SK-MEL-5 (cell line): ENCODE measurements at places on chromosomes 11 and 22. TPM values are rescaled to one million over a fixed set of nuclear protein-coding genes. Genes with fewer than 3 reads are reported as not detected.

- DNase-seq: peak; percentile 19
These were observed 14.3 kb upstream of the EED start for GRCh38 chr11:86230179-86230804.

DNA sequence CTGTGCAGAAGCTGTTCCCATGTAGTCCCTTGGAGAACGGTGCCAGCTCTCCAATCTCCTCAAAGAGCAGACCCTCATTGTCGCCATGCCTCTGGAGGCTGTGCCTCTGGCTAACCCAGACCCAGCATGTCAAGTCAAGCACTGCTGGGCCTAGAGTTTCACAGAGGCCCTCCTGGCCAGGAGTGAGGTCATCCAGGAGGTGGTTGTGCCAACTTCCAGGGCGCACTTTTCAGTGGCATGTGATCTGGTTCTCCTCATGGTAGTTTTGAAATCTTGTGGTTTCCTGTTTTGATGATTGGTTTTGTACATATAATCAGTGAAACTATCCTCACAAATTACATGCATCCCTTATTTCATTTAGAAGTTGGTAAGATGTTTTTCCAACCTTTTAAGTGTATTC lies 78.9 kb downstream of the PPFIBP2 start:
- no peak for DNase-seq

MN1 gene
- total RNA-seq: 0.16 and 0.24 TPM in 2 replicates

DNA sequence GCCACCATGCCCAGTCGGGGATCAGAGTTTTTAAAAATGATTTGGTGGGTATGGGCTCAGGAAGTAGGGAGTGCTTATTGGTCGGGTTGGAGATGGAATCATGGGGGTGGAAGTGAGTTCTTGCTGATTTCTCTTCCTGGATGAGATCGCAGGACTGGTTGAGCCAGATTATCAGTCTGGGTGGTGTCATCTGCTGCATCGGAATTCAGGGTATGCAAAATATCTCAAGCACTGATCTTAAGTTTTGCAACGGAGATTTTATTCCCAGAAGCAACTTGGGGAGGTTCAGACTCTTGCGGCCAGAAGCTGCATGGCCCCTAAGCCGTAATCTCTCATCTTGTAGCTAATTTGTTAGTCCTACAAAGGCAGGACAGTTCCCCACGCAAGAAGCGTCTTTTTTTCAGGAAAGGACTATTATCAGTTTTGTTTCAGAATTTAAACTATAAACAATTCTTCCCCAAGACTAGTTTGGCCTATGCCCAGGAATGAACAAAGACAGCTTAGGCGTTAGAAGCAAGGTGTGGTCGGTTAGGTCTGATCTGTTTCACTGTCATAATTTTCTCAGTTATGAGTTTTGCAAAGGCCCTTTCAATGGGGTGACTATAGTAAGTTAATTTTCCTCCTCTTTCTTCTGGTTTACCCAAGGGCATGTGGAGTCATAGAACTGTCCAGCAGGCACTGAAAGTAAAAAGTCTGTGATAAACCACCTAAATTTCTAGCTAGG lies 1.4 kb upstream of the PIWIL3 start:
- DNase-seq: no peak

- peak; percentile 81 for DNase-seq
These were observed at the start of gene YAP1 for GRCh38 chr11:102109896-102110760. TSS of gene YAP1 (plus strand) at chr11:102110447. CDS start at chr11:102110849, 402 bp downstream.

- DNase-seq: no peak
These were observed 36.6 kb upstream of the MUC15 start for GRCh38 chr11:26608507-26609146.

GRCh38 chr11:69353696-69354544 lies 60.0 kb downstream of the MYEOV start:
- no peak for DNase-seq

- DNase-seq: peak; percentile 76
These were observed 383.7 kb downstream of the TMEM135 start for GRCh38 chr11:87421422-87421821.
